Hematopoietic multipotent progenitor cell treated with erythropoietin and hydrocortisone succinate and interleukin-3 and kit ligand, for 17 days (in vitro differentiated cells): ENCODE measurements at places on chromosomes 1 and 21.
A peak's percentile ranks its signal among the peaks of the same experiment; 100 is the strongest.

DNA sequence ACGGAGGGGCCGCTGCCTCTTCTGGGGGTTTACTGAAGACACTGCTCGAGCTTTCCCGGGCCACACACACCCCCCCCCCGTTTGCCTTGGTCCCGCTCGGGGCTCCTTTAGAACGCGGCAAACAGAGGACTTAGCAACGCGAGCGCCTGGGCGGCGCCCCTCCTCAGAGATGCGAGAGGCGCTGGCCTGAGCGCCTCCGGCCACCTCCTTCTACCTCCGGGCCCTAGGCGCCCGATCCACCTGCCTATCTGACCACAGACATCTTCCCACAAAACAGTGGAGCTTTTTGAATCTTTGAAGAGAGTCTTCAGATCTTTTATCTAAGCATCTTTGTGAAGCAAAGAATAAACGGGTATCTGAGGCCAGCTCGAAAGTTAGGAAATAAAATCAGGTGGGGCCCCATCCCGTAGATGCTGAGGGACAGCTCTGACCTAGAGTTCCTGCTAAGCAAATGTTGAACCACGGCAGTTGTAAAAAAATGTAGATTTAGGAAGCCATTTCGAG, 436 bp upstream of the TTLL7 start:
- DNase-seq: peak; percentile 12

- no peak for DNase-seq
These were observed 280.2 kb downstream of the DPYD start for GRCh38 chr1:97640677-97641076.

GRCh38 chr1:234529095-234529949, 50.3 kb upstream of the TARBP1 start:
- DNase-seq: no peak

- peak; percentile 7 for DNase-seq
These were observed 1.7 kb upstream of the ZBTB18 start for GRCh38 chr1:244049162-244050013.

DNA sequence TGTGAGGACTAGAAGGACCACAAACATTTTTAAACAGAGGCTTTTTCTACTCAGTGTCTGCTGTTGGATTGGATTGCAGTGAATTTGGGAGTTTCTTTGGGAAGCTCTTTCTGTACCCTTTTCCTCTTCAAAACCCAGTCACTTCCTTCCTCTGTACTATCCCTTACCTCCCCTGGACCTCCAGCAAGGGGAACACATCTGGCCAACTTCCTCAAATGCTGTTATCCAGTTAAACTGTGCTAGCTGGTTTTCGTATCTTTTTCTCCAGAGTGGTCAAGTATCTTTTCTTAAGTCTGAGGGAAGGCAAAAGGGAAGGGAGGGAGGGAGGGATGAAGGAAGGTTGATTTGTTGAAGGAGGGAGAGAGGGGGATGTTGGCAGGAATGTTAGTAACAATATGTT, 99.2 kb upstream of the TNR start:
- no peak for DNase-seq

GRCh38 chr21:45611296-45611695, 32.2 kb upstream of the PCBP3 start:
- no peak for DNase-seq

GRCh38 chr1:19344372-19344810, 32.3 kb downstream of the SLC66A1 start:
- DNase-seq: peak; percentile 19

- DNase-seq: no peak
These were observed 9.2 kb downstream of the CSMD2 start for GRCh38 chr1:34155860-34156259.

DNA sequence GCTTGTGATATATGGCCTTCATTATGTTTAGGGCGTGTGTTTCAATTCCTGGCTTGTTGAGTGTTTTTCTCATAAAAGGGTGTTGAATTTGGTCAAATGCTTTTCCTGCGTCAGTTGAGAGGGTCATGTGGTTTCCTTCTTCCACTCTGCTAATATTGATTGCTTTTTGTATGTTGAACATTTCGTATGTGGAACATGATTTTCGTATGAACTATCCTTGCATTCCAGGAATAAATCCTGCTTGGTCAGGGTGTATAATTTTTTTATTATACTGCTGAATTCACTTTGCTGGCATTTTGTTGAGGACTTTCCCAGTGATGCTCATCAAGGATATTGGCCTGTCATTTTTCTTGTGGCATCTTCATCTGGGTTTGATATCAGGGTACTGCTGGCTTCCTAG, 4.7 kb upstream of the ATAD3A start:
- no peak for DNase-seq

GRCh38 chr1:3064901-3065300, 4.1 kb upstream of the PRDM16 start:
- no peak for DNase-seq

GRCh38 chr1:211751438-211751837, 76.0 kb upstream of the NEK2 start:
- no peak for DNase-seq

DNA sequence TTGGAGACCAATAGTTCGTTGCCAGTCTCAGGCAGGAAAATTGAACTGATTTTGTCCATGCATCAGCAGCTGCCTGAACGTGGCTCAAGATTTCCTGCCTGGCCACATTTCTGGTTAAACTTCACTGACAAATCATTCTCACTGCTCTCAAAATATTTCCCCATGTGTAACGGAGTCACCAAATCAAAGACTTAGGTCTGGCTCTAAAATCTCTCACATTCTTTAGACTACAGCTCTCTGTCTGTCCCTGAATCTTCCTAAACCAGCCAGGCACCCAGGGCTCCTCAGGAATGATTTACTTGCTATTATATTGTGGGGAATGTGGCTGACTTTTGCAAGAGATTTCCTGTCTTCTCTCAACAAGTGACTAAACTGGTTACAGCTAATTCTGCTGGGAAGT, 49.2 kb upstream of the GJA8 start:
- DNase-seq: no peak

- no peak for DNase-seq
These were observed 63.3 kb downstream of the COL18A1 start for GRCh38 chr21:45468051-45468970.

- DNase-seq: peak; percentile 58
These were observed at the start of gene CD164L2 for GRCh38 chr1:27383039-27383605. Gene CD164L2, minus strand, starts transcription at chr1:27383333. Its CDS starts 94 bp downstream, at chr1:27383239.

DNA sequence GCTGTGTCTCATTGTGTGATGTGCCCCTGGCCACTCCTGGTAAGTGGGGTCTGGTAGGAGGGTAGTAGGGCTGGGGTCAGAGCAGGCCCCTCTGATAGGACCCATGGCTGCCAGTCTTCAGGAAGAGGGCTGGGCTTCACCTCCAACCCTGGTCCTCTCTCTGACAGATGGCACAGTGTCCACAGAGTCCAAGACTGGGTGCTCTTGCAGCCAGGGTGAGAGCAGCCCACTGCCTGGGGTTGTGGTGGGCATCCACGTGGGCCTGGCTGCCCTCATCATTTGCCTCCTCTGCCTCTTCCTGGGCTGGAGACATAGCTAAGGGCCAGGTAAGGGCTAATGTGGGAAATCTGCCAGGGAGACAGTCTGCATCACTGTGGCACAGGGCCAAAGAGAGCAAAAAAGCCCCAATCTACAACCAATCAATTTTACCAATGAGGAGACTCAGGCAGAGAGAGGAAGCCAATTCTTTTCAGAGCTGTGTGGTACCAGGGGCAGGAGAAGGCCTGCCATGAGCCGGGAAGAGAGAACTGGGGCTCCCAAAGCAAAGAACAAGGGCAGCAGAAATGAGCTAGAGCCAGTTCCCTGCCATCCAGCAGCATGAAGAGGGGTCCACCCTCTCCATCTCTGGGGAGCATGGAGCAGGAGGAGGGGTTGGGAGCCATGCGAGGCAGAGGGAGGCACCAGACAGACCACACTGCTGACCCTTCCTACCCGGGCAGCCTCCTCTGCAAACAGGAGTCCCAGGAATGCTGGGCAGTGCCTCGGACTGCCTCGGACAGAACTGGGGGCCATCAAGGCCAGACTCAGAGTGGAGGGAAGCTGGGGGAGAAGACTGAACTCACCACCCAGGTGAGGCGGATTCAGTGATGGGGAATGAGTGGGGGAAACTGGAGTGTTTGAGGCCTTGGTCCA, 26.8 kb downstream of the SLC27A3 start:
- no peak for DNase-seq

DNA sequence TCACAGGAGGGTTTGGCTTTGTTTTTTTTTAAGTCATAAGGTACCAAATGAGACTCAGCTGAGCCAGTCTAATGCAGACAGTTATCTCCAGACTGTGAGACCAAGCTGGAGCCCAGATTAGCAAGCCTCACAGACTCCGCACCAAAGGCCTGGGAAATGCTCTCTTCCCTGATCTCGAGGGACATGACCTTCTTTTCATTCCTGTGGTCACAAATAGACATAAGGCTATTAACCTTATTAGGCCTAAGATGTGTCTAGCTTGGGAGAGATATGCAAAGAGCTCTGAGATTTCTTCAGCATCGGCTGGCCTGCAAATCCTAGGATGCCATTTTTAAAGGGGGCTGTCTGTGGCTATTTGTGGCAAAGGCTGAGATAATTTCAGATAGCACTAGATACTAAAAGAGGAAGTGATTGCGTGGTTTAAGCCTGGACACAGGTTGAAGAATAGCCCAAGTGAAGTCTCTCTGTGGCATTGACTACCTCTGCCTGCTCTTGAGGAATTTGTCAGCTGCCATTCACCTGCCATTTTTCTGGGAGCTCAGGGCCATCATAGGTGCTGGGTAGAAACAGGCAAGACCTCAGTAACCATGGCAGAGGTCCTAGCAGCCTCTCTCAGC, 301.3 kb downstream of the SIPA1L2 start:
- no peak for DNase-seq

GRCh38 chr1:20008391-20008841, 29.0 kb upstream of the PLA2G2A start:
- DNase-seq: peak; percentile 83

DNA sequence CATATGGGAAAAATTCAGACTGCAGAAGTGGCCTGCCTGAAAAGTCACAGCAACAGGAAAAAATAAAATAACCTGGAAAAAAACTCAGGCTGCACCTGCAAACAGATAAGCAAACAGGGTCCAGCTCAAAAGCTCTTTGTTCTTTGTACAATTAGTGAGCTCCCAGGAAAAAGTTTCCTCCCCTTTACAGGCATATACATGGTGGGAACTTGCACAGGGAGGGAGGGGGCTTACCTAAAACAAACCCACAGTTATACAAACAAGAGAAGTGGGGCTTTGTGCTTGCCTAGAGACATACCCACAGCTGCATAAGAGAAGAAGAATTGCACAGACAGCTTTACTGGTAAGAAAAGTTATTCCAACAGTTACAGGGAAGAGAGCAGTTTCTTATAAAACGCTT, 31.7 kb upstream of the COG2 start:
- DNase-seq: no peak

DNA sequence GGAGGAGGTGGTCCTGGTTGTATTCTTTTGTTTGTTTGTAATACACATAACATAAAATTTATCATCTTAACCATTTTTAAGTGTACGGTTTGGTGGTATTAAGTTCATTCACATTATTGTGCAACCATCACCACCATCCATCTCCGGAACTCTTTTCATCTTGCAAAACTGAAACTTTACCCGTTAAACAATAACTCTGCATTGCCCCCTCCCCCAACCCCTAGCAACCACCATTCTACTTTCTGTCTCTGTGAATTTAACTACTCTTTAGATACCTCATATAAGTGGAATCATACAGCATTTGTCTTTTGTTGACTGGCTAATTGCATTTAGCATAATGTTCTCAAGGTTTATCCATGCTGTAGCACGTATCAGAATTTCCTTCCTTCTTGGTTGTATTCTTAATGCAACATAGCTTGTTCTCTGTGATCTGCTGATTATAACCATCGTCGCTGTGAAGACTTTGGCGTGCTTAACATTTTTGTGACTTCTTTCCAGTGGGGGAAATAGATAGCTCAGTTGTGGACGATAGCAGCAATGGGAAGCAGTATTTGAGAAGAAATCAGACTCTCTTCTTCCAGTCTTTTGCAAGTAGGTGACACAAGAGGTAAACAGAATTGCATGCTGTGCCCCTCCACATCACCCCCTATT, 117.5 kb upstream of the HOOK1 start:
- DNase-seq: no peak

- DNase-seq: no peak
These were observed 18.7 kb upstream of the CSF1 start for GRCh38 chr1:109891930-109892329.

DNA sequence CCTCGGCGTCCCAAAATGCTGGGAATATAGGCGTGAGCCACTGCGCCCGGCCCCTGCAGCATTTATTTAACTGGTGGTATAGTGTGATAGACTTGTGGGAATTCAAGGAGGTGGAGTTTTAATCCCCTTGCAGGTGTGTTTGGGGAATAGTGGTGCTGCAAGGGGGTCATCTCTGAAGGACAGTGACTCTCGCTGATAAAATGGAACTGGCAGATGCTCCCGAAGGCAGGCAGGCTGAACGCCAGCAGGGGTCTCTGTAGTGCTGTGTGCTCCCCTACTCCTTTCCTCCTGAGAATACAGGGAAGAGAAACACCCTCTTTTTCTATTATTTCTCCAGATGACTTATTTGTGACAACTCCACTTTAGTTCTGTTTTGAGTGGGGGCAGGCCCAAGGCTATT, 4.0 kb downstream of the OSCP1 start:
- no peak for DNase-seq

- DNase-seq: no peak
These were observed 78.7 kb downstream of the FH start for GRCh38 chr1:241440904-241441303.

- DNase-seq: no peak
These were observed 44.3 kb downstream of the GPATCH2 start for GRCh38 chr1:217586586-217586985.

GRCh38 chr1:175172503-175172902, 20.1 kb downstream of the KIAA0040 start:
- no peak for DNase-seq

GRCh38 chr1:177206831-177207355, 36.1 kb downstream of the BRINP2 start:
- no peak for DNase-seq

DNA sequence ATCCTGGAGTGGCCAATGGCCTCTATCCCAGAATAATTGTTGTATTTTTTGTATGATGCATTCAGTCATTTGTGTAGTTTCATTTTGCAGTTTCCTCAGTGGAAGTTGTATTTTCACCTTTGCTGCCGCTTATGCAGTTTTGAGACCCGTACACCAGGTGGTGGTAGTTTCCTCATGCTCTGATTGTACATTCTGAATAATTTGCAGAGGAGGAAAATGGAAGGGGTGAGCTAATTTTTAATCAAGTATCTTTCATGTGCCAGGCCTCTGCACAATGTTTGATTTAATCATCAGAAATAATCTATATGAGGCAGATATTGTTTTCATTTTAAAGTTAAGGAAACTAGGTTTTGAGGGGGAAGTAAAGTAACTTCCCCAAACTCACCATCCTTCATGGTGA, 29.5 kb downstream of the HLX start:
- DNase-seq: peak; percentile 13

DNA sequence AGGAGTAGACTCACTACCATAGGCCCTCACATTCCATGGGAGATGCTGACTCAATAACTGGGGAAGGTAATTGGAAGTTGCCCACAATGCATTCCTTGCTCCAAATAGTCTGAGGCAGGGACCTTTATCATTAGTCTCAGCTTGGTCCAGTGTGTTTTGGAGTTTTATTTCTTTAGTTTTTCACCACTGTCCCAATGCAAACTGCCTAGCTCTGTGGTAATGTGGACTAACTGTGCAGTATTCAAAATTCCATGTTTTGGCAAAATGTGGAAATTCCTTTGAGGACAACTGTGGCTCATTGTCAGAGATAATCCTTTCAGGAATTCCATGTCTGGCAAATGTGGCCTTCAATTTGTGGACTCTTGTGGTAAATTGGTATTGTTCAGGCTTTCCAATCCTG, 78.1 kb upstream of the PAPPA2 start:
- no peak for DNase-seq

GRCh38 chr1:218498056-218498938, 153.2 kb downstream of the TGFB2 start:
- no peak for DNase-seq

- DNase-seq: no peak
These were observed 15.8 kb downstream of the SEC16B start for GRCh38 chr1:177954076-177954475.
